ENCODE measurements at places on chromosomes 4 and X.

DNA sequence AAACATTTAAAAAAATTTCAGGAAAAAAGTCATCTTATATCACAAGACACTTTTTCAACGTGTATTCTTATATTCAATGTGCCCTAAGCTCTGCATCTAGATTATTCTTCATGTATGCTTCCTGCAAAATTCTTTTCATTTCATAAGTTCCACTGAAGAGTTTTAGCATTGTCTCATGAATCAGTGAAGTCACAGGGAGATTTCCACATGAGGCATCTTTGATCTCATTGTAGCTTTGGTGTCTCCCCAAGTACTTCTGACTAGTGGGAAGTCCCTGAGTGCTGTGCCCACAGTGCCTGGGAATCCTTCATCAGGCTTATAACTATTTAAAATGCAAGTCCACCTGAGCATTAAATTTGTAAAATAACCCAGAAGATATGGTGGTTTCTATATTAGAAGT lies 123.8 kb downstream of the MAD2L1 start:
- DNase-seq: no peak

DNA sequence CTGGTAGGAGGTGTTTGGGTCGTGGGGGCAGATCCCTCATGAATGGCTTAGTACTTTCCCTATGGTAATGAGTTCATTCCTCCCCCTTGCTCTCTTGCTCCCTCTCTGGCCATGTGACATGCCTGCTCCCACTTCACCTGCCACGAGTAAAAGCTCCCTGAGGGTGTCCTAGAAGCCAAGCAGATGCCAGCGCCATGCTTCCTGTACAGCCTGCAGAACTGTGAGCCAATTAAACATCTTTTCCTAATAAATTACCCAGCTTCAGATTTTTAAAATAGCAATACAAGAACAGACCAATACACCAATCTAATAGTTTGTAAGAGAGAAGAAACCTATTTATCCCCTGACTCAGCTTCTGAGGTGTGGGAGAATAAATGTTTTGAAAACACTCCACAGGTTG lies 60.5 kb downstream of the FGFBP1 start:
- DNase-seq: no peak

GRCh38 chrX:3046253-3047240 lies 5.3 kb downstream of the ARSF start:
- DNase-seq: no peak

DNA sequence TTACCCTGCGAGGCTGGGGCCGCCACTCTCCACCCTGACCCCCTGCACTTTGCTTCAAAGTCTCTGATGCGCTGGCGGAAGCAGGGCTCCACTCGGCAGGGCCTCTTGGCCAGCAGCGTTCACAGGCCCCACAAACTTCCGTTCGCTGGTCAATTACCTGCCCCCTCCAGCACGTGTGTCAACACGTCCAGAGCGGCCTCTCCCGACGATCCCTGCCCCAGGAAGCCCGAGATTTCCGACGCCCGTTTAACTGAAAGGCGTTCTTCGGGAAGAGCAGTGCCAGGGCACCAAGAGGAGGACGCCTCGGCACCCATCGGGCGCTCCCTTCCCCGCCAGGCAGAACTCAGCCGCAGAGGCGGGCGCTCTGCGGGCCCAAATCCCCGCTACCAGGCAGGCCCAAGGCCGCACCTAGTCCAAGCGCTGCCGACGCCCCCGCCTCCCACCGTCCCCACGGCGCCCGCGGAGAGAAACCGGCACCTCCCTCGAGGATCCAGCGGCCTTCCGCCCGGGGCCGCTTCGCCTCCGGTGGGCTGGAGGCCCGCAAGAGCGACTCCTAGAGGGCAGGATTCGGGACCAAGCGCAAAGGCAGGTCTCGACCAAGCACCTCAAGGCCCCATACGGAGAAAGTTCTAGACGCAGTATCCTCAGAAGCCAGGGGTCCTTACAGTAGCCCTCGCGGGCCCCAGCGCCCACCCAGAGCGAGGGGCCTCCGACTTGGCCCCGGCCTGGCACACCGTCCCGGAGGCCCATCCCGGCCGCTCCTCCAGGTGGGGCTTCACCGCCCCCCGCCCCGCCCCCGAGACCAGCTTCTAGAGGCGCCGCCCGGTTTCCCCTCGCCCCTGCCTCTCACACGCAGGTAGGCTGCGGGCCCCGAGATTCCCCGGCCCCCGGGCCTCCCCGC lies 586 bp downstream of the BCAP31 start:
- peak; percentile 14 for DNase-seq

DNA sequence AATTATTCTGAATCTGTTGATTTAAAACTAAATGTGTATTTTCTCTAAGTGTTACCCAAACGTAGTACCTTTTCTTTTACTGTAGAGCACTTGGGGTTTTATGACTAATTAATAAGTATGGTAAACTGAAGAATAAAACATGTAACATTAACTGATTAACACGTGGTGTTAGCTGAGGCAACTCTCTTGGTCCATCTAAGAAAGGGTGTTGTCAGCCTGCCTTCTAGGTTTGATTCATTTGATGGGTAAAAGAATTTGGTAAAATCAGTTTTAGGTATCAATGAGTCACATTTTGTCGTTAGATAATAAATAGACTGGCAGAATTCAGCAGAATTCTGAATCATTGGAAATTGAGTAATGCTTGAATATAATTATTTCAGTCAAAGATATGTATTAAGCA lies 99.7 kb downstream of the AFF1 start:
- no peak for DNase-seq

DNA sequence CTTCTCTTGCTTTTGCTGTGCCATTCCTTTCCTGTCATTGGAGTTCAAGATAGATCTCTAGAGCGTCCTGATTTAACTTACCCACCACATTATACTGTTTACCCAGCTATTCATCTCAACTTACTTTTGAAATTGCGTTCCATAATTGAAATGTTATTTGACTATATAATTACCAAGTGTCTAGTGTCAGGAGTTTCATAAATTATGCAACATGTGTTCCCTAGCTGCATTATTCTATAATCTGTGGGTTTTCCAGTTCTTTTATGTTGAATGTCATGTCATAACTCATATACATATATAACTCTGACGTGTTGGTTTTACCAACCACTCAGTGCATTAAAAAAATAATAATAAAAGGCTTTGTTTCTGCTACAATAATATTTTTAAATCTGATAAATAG lies 285.9 kb upstream of the ARSJ start:
- DNase-seq: no peak

GRCh38 chrX:68938244-68939004 lies 109.6 kb downstream of the EFNB1 start:
- no peak for DNase-seq

DNA sequence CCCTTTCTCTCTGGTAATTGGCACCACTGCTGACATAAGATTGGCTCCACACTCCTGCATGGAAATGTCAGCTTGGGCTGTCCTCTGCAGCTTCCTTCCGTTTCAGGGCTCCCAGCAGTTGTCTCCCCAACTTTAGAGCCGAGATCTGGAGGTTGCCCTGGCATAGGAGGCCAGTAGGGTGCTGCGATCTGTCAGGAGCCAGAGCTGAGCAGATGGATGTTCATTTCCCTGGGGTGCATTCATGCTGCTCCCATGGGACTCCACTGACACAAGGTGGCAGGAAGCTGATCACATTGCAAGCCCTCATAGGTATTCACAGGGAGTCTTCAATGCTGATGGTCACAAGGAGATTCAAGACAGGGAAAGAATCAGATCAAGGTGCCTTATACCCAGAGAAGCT lies 116.6 kb upstream of the RAI2 start:
- no peak for DNase-seq

GRCh38 chr4:139647184-139647583 lies 18.4 kb upstream of the MGST2 start:
- DNase-seq: no peak

DNA sequence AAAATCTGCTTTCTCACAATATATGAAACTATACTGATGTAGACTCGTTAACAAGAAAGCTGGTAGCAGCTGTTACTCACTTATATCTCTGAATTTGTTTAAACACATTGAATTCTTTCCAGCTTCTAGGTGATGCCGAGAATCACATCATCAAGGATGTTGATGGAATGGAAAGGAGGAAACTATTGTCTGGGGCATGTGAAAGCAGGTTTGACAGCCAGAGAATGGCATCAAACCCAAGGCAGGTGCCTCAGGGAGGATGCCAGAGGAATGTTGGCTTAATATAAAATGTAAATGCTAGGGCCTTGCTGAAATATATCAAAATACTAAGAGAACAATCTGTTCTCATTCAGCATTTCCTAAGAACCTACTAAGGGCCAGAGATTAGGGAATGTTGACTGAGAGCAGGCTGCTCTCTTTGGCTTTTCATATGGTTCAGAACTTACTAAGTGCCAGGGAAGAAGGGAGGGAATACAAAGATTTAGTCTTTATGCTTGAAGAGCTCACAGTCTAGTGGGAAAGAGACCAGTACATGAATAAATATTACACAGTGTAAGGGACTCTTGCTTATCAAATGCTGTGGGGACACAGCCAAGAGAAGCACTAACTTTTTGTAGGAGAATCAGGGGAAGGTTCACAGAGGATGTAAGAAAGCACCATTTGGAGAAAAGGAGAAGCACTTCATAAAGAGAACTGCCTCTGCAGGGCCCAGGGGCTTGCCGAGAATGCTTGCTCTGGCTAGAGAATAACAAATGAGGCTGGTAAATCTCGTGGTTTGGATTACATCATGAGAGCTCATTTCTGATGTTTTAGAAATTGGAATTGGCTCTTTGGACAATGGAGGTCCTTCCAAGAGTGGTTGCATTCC lies 14.7 kb downstream of the SLIT2 start:
- no peak for DNase-seq

DNA sequence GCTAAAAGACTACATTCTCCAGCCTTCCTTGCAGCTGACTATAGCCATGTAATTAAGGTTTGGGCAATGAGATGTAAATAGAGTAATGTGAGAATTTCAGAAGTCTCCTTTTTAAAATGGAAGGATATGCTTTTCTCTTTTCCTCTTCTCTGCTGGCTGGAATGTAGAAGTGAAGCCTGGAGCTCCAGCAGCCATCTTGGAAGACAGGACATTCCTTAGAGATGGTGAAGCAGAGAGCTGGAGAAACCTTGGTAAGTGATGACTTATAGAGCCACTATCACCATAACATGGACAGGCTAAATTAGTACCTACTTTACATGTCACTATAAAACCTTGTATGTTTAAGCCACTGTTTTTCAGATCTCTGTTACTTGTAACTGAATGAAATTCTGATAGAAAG lies 48.0 kb downstream of the RASL11B start:
- no peak for DNase-seq

- no peak for DNase-seq
These were observed 776.0 kb downstream of the GLUD2 start for GRCh38 chrX:121823406-121823805.

GRCh38 chr4:39427520-39428114 lies 20.9 kb downstream of the KLB start:
- no peak for DNase-seq

DNA sequence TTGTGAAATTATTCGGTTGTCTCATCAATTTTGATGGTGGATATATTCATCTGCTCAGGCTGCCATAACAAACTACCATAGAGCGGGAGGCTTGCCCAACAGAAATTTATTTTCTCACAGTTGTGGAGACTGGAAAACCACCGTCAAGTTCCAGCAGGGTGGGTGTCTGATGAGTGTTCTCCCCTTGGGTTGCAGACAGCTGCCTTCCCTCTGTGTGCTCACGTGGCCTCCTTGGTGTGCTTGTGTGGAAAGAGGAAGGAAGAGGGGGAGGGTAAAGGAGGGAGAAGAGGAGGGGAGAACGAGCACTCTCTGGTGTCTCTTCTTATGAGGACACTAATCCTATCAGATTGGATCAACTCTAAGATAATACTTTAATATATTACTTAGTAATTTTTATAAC lies 123.8 kb upstream of the TEX13D start:
- DNase-seq: no peak

DNA sequence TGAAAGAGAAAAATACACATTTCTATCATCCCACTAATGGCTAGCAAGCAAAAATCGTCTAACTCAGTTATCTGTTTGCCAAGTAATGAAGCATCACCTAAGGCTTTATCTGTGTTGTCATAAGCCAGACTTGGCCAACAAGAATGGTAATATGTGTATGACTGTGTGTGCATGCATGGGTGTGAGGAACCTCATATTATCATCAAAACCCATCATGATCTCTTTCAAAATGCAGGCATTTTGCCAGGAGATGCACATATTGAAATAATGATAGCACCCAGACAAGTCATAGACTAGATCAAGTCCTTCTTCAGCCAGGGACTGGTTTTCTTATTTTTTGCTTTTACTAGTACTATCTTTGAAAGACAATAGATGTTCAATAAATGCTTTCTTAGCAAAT lies 172.5 kb upstream of the FMR1 start:
- DNase-seq: no peak

DNA sequence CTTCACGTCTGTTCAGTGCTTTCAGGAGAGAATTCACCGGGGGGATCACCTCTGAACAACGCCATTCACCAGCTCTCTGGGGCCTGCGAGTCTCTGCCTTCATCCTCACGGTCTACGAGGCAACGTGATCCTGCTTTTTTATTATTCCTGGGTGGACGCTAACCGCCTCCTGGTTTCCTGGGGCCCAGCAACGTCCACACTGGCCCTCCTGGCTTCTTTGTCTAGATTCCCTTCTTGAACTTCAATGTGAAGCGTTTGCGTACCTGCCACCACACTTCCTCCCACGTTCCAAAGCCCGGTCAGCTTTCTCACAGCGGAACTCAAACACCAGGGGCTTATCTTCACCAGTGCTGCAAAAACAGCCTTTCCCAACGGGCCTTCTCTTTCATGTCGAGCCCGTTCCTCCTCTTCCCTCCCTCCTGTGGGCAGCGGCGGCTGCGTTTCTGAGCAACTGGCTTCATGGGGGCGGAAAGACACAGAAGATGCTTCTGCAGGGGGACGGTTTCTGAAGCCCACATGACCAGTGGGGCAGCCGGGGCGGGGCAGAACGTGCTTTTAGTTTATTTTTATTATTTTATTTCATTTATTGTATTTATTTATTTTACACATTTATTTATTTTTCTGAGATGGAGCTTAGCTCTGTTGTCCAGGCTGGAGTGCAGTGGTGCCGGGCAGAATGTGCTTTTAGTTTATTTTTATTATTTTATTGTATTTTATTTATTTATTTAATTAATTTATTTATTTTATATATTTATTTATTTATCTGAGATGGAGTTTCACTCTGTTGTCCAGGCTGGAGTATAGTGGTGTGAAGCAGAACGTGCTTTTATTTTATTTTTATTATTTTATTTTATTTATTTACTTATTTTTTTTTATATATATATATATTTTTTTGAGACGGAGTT lies 64.6 kb downstream of the CRLF2 start:
- DNase-seq: no peak

- no peak for DNase-seq
These were observed 150.0 kb downstream of the PDE5A start for GRCh38 chr4:119478446-119479179.

DNA sequence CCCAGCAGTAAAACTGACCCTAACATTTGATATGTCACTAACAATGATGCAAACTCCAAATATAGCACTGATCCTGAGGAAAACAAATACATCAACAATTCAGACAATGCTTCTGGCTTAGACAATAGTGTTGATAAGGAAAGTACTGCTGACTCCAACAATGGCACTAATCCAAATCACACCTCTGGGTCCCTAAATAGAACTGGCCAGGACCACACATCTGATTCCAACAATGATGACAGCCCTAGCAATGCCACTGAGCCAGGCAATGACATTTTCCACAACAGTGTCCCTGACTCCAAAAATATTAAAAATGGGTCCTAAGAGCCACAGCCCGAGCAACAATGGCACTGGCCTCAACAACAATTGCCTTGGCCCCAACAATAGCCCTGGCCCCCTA lies 243.1 kb upstream of the APOOL start:
- DNase-seq: no peak
